ENCODE measurements at places on chromosomes 7 and 10.

- no peak for DNase-seq
Observed at GRCh38 chr7:54591404-54592386, 49.5 kb downstream of the VSTM2A start.

DNA sequence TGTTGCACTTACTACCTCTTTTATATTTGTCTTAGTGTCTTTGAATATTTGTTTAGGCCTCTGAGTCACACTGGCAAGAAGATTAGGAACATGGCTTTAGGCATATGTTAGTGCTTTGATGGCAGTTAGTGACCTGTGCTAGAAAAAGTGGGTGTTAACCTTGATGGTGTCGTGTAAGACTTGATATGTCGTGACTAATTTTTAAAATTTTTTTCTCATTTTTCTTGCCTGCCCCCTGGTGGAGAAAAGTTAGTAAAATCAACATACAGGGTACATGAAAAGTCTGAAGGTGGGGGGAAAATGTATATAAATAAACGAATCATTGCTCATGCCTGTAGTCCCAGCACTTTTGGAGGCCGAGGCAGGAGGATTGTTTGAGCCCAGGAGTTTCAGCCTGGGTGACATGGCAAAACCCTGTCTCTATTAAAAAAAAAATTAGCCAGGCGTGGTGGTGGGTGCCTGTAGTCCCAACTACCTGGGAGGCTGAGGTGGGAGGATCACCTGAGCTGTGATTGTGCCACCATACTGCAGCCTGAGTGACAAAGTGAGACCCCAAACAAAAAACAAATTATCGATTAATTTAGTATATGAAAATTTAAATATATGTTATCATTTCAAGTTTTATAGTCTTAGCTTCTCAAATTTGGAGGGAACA, 44.6 kb downstream of the TAX1BP1 start:
- DNase-seq, result peak; percentile 59

GRCh38 chr10:102153093-102153620, 968 bp downstream of the NOLC1 start:
- DNase-seq, result no peak

GRCh38 chr10:50464004-50464409, 159.7 kb downstream of the SGMS1 start:
- no peak for DNase-seq

DNA sequence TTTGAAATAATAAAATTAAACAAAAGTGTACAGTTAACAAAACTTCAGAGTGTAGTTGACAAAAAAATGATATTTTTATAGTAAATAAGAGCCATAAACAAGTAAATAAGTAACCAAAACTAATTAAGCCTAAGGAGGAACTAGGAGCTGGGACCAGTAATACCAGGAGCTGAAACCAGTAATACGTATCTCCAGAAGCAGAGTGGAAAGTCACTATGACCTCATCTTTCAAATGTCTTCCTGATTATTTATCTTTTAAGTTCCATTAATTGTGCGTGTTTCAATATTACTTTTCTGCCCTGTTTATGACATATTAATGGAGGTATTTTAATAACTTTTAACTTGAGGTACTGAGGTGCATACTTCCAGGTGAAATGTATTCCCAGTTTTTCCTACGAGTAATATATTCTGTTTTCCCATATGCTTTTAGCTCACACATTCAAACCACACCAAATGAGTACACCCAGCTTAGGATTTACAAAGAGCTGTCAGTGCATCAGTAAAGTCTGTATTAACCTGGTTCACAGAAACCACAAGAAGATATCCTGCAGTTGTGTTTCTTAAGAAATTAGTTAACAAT, 283.7 kb upstream of the HGF start:
- DNase-seq, result no peak

- DNase-seq, result no peak
Observed at GRCh38 chr7:30396389-30396788, 82.2 kb downstream of the NOD1 start.

DNA sequence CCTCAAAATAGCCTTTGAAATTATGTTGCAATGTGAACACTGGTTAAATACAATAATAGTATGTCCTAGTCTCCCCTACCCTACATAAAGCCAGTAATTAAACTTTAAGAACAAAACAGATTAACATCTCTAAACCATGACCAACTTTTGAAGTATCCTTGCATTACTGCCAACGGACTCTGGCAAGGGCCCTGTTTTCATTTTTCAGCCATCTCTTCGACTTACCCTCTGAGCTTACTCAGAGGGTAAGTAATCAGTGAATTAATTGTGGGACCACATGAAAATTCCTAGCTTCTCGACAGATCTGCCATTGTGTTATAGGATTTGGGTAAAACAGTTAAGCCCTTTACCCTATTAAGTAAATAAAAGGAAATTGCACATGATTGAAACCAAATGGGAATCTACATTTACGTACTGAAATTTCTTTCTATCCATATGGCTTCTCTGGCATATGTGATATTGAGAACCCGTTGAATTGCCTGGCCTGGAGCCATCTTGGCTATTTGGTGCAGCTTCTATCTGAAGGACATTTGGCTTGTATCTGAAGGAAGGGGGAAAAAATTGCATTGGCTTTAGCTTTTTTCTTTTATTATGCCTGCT, 39.6 kb downstream of the DYNC1I1 start:
- DNase-seq, result peak; percentile 29

DNA sequence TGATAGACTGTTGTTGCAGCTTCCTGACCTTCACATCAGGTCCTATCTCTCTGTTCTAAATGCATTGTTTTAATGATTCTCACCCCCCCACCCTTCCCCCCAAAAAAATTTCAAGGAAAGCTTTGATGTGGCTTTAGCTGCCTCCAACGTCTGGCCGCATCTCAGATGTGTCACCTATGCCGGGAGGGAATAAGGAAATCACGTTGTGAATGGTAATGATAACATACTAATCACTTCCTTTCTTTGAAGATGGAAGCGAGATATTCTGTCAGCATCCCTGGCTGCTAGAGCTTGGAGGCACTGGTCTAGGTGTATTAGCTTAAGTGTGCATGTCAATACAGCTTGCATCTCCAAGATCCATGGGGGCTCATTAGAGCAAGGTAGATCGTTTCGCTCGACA, 89.6 kb downstream of the VTI1A start:
- no peak for DNase-seq

DNA sequence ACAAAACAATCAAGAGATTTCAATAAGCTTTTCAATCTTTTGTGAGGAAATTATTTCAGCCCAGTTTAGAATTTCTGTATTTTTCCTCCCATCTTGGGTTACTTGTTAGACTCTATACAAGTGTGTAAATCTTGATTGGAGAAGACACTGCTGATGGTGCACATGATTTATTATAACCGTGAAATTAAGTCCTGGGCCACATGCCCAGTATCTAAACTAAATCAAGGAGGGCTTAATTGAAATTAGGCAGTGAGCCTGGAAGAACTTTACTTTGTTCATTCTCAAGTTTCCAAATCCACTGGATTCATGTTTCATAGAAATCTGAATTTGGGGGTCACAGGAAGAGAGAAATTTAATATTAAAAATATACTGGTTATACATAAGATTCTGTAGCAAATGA, 44.5 kb downstream of the CSTF2T start:
- DNase-seq, result no peak

DNA sequence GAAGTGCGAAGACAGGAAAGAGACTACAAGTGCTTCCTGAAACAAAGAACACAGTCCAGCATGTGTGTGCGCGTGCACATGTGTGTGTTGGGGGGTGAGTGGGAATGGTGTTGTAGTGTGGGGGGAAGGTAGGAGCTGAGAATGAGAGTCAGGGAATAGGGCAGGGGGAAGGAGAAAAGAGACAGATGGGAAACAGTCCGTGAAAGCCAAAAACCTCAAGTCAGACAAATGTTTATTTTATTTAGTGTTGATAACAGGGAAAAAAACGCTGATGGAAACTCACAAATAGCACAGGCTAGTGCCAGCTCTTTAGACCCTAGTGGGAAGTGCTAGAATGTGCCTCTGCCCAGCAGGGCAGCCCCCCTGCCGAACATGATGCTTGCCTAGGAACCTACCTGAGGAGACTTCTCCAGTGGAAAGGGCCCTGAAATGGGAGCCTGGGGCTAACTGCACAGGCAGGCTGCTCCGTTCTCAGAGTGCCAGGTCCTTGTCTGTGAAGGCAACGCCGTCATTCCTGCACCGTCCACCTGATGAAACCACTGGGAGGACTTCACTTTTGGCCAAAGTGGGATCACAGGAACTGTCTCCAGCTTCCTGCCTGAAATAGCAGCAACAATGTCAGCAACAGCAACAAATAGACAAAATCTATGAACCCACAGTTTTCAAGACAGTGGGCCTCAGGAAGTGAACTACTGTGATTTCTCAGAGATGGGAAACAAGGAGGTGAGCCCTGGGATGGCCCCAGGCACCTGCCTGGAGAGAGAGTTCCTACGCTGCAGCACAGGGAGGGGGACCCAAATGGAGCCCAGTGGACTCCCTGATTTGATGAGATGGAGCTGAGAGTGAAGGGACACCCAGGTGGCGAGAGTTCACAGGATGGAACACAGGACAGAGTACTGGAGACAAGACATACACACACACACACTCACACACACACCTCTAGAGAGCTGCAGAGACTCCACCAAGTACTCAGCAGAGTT, 379.7 kb downstream of the RPS24 start:
- no peak for DNase-seq

- peak; percentile 8 for DNase-seq
Observed at GRCh38 chr10:50470798-50471582, 152.8 kb downstream of the SGMS1 start.

GRCh38 chr10:3433131-3433530, 260.5 kb upstream of the PITRM1 start:
- DNase-seq, result no peak

DNA sequence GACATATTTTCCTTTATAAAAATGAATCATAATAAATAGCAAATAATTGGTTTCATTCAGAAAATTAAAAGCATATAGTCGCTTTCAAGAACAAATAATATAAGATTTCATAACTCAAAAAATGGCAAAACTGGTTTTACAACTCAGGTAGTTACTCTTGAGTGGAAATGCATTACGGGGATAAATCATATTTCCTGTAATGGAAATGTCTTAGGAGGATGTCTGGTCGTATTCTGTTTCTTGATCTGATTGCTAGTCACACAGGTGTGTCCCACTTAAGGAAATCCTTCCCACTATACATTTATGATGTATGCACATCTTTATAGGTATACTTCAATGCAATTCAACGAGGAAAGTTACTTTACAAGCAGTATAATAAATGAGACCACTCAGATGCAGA, 20.7 kb downstream of the NRAP start:
- no peak for DNase-seq

- no peak for DNase-seq
Observed at GRCh38 chr10:29409241-29410054, 120.6 kb downstream of the LYZL1 start.

- DNase-seq, result no peak
Observed at GRCh38 chr10:24113901-24114300, 95.0 kb upstream of the KIAA1217 start.

- DNase-seq, result peak; percentile 51
Observed at GRCh38 chr10:28375399-28376354, 72.8 kb upstream of the MPP7 start.
